ENCODE measurements at places on chromosomes 4 and X. TPM values are rescaled to one million over a fixed set of nuclear protein-coding genes. Genes with fewer than 3 reads are reported as not detected.

DNA sequence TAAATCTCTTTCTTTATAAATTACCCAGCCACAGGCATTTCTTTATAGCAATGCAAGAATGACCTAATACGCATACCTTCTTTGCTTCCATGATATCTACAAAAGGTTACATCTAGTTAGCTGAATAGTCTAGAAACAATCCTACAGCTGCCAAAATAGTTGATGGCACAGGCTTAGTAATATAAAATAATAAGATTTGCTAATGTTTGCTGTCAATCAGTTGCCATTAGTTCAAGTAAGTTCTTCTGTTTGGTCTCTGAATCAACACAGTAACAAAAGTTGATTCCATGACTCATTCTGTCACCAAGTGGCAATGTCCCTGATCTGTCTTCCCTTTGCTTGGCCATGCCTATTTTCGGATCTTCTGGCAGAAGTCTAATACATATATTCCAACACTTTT lies 470.2 kb downstream of the SPRY1 start:
- no peak for DNase-seq

GRCh38 chr4:112167794-112168193 lies 22.5 kb downstream of the FAM241A start:
- DNase-seq = no peak

- no peak for DNase-seq
These were observed 1067.6 kb upstream of the FTHL17 start for GRCh38 chrX:32139476-32139875.

GRCh38 chrX:122026665-122027064 lies 979.3 kb downstream of the GLUD2 start:
- DNase-seq = no peak

DNA sequence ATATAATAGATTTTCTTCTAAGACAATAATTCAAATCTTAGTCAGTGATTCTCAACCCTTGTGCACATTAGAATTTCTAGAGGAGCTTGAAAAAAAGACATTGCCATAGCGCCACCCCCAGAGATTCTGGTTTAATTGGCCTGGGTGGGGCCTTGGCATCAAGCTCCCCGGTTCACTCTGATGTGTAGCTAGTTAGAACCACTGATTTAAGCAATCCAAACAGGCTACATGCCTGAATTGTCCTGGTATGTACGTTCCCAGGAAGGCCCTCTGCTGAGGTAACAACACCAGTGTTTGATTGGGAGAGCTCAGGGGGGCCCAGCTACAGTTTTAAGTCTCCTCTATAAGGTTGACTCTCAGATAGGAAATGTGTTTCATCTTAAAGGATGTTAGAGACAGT lies 1.3 kb upstream of the ATP10D start:
- no peak for DNase-seq

- peak; percentile 100 for DNase-seq
These were observed 215.2 kb upstream of the PSAPL1 start for GRCh38 chr4:7649741-7650531.

- DNase-seq = no peak
These were observed 1622.8 kb upstream of the IGFBP7 start for GRCh38 chr4:58732973-58733372.

GRCh38 chr4:72843466-72843865 lies 226.1 kb downstream of the COX18 start:
- DNase-seq = peak; percentile 11

DNA sequence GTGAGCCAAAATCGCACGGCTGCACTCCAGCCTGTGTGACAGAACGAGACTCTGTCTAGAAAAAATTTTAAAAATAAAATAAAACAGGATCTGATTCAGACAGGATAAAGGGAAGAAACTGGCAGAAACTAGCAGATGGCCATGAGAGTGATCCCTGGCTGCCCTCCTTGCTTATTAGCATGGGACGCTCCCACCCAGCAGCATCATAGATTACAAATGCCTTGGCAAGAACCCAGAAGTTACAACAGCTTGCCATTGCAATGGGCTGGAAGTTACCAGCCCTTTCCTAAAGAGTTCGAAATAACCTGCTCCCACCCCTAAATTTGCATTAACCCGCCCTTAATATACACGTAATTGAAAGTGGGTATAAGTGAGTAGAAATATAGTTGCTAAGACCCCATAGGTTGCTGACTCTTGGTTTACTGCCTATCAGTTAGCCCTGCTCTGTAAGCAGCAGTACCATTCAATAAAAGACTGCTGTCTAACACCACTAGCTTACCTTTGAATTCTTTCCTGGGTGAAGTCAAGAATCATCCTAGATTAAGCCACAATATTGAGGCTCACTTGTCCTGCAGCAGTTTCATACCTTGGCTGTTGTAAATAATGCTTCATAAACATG lies 9.1 kb upstream of the XAGE2 start:
- no peak for DNase-seq

DNA sequence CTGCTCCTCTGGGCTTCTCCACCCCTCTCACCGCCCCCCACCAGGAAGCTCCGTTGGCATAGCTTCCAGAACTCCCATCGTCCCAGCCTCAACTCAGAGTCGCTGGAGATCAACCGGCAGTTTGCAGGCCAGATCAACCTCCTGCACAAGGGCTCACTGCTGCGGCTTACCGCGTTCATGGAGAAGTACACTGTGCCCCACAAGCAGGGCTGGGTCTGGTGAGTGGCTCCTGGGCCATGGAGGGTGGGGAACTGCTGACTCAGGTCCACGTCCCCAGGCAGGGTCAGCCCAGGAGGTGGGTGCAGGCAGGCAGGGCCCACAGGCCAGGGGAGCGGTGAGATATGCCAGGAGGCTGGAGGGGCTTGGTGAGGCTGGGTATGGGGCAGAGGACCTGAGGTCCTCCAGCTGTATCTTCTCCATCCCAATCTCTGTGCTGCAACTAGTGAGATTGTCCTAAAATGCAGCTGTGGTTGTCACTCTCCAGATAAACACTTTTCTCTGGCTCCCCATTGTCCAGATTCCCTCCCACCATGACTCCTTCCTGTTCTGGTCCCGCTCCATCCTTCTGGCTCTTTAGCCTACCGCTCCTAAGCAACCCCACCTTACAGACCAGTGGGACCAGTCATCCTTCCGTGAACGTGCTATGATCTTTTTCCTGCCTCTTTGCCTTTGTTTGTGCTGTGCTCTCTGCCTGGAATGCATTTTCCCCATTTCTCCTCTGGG lies 71.9 kb downstream of the STARD8 start:
- DNase-seq = peak; percentile 21

- peak; percentile 80 for DNase-seq
These were observed at the start of gene HUWE1 for GRCh38 chrX:53686151-53686885. Gene HUWE1, minus strand, starts transcription at chrX:53686719. Its CDS starts 32,612 bp downstream, at chrX:53654107.

GRCh38 chrX:9619581-9619980 lies 146.1 kb downstream of the GPR143 start:
- no peak for DNase-seq

GRCh38 chrX:38636949-38637819 lies 75.8 kb downstream of the TSPAN7 start:
- peak; percentile 18 for DNase-seq

DNA sequence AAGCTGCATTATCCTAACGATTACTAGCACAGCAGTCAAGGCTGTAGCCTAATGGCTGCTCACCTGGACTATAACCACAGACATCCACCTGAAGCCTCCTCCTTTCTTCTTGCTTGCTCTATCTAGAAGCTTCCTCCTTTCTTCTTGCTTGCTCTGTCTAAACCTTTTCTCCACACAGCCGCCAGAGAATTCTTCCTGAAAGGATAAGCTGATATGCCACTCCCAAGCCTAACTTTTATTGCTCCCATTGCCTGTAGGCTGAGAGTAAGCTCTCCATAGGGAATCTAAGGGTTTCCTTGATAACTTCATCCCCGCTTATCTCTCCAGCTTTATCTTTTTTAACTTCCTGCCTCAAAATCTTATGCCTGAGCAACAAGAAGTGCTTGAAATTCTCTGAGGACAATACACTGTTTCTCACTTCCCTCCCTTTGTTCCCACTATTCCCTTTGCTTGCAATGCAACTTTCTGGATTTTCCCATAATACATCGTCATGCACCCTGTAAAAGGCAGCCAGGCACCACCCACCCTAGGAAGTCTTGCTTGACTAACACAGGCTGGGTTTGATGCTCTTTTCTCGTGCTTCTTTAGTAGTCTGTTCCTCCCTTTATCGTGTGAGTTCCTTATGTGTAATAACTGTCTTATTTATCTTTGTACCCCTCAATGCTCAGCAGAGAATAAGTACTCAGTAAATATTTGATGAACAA lies 1.4 kb upstream of the LRIT3 start:
- no peak for DNase-seq

DNA sequence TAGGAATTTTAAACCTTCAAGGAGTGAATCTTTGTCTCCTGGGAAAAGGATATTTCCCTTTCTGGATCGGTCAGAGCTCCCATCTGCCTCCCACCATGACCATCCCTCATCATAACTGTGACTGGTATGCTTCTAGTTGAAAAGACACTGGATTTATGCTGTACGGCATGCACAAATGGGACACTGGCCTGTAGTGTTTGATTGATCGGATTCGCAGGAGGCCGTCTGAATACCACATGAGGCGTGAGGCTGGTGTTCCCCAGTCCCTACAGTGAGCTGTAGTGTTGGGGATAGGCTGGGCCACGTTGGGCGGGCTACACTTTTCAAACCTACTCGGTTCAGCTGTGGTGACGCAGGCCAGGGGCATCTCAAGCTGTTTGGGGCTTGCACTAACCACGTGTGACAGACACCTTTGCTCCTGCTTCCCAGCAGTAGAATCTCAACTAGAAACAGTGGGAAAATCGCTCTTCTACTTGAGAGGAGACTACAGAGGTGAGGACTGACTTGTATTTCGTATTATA lies 101.8 kb downstream of the MID1IP1 start:
- DNase-seq = no peak

- no peak for DNase-seq
These were observed 193.2 kb upstream of the LEF1 start for GRCh38 chr4:108361886-108362285.

- no peak for DNase-seq
These were observed 28.9 kb downstream of the AFF1 start for GRCh38 chr4:86963697-86964096.

DNA sequence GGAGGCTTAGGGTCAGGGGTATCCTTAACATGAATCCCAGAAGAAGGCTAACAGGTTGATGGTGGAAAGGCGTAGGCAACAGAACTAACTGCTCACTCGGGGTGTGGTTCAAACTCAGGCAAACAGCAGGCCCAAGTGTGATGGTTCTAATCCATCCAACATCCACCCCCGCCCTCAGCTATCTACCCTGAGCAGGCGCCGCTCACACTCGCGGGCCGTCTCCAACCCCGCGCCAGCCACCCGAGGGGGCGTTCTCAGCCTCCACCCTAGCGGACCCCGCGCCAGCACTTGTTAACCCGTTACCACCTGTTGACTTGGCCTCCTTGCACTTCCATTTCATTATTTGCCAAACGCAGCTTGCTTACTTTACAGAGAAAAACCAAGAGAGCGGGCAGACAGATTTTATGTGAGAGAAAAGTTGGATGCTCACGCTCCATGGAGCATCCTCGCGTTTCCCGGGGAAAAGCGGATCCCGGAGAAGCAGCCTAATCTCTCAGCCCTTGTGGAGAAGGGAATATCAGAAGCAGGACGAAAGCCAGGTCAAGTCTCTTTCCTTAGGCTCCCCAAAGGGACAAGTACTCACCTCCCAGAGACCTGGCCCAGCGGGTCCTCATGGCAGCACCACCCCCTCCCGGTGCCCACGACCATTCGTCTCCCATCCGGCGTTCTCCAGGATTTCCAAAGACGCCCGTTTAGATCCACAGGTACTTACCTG lies 773 bp downstream of the SNCA start:
- no peak for DNase-seq

DNA sequence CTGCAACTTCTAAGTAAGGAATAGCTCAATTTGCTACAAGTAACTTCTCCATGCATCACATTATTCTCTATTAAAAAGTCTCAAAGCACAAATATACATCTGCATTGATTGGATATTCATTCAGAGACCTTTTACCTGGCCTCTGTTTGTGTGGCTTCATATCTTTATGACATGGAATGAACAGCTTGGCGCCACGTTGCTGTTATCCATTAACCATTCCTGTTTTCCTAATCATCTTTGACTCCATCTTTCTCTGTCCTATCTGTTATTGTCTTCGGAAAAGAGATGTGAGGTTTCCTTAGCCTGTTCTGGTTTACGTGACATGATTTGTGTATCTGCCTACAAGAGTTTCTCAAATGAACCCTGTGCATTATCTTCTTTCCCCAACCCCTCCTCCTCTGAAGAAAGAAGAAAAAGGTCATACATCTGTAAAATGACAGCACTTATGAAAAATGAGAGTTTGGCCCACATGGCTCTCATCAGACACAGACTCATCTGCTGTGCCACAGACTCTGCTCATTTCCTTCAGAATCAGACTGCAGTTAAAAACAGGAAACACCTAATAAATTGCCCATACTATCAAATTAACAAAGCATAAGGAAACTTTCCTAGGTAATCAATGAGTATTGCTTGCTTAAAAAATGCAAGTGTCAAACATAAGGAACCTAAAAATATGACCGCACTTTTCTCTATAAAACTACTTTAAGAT lies 347.6 kb upstream of the FAM241A start:
- no peak for DNase-seq

GRCh38 chr4:119113033-119113655 lies 22.5 kb upstream of the MYOZ2 start:
- DNase-seq = peak; percentile 84

GRCh38 chr4:5852523-5853202 lies 40.2 kb downstream of the CRMP1 start:
- no peak for DNase-seq

- DNase-seq = no peak
These were observed 62.1 kb downstream of the USO1 start for GRCh38 chr4:75786526-75786925.

GRCh38 chr4:128917781-128918180 lies 108.3 kb downstream of the JADE1 start:
- DNase-seq = no peak

- no peak for DNase-seq
These were observed 548.4 kb downstream of the KLHL13 start for GRCh38 chrX:117568238-117568637.

- no peak for DNase-seq
These were observed 444.3 kb upstream of the GRIA3 start for GRCh38 chrX:122739770-122740169.

DNA sequence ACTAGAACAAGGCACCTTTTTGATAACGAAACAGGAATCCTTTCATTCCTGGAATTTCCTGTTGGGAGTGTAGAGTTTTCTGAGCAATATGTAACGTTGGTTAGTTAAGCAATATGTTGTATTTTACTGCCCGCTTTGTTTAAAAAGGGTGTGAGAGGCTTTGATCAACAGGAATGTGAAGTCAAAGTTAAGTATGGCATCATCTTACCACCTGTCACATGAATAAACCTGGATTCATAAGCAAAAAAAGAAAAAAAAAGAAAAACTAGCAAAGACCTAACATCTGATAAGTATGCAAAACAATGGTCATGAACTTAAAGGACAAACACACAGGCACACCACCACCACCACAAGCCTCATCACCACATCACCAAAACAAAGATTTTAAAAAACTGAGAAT lies 7.1 kb upstream of the CXCL5 start:
- DNase-seq = no peak

Gene CXXC4
- not detected for total RNA-seq

Gene FGF5
- total RNA-seq = 7.7 TPM

Gene CCDC120
- 1.2 TPM for total RNA-seq

Gene PABPC5
- total RNA-seq = 3.2 TPM

Gene ARMCX5
- 21.7 TPM for total RNA-seq

Gene IGSF1
- total RNA-seq = 0.29 TPM

Gene FREM3
- not detected for total RNA-seq

Gene AMELX
- not detected for total RNA-seq

Gene FAM184B
- total RNA-seq = under 0.01 TPM

Gene RIBC1
- 0.29 TPM for total RNA-seq

Gene COX7B2
- not detected for total RNA-seq

Gene PRKG2
- 0.88 TPM for total RNA-seq

Gene RRH
- under 0.01 TPM for total RNA-seq

Gene FGFBP1
- not detected for total RNA-seq

Gene MAOB
- 0.72 TPM for total RNA-seq

Gene TMPRSS11D
- total RNA-seq = not detected

Gene TLL1
- 0.36 TPM for total RNA-seq

Gene PABPC1L2A
- total RNA-seq = not detected

Gene RTL5
- 2.2 TPM for total RNA-seq
